HCEC 1CT (cell line): ENCODE measurements at places on chromosomes 4 and X.

- DNase-seq = no peak
Observed at GRCh38 chr4:183342541-183343533, 20.6 kb upstream of the CLDN24 start.

DNA sequence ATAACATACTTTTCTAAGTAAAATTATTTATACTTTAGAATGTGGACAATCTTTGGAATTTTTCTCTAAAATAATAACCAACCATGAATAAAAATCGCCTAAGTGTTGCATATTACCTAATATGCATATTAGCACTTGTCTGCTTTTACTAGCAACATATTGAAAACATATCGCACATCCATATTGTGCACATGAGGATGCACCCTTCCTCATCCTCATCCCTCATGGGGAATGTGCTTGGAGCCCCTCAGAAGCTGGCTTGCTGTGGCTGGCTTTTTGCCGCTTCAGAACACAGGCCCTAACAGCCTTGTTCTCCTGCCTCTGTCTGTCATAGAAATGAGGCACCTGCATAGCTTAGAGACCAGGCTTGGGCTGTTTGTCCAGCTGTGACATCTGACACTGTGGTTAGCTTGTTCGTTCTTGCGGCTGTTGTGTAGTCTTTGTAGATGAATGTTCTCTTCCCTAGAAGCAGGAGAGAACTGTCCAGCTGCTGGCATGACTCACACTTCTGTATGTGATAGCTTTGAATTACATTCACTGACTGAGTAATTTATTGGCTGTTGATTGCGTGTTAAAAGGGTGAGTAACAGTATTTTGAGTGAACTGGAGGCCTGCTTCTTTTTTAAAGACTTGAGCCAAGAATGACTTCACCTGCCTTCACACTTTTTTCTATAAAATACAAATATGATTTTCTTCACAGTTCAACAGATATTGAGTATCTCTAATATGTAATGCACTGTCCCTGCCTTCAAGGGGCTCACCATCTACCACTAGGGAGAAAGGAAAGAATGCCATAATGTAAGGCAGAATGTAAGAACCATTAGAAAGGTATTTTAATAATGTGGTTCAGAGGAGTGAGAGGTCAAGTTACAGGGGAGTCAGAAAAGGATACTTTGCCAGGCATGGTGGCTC, 81.9 kb downstream of the HMGB2 start:
- peak; percentile 96 for DNase-seq

GRCh38 chr4:186633844-186634243, 78.5 kb upstream of the MTNR1A start:
- DNase-seq = no peak

DNA sequence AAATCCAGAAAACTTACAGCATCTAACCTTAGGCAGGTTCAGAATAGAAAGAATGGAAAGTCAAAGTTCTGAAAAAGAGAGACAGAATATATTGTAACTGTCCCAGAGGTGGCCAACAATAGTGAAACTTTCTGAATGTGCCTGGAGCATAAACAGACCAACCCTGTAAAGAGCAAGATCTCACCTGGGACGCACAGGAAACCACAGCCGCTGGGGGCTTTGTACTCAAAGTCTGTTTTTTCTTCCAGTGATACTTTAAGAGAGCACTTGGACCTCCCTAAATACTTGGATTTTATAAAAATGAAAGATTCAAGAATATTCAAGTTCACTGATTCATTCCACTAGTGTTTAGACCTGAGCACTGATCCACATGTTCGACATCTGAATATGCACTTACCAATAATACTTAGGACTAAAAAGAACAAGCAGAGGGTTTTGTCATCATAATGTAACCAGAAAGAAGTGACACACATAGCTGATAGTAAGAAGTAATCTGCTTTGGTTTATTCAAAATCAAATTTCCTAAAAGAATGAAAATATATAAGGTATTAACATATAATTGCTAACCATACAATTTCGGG, 35.3 kb downstream of the ARAP2 start:
- no peak for DNase-seq

DNA sequence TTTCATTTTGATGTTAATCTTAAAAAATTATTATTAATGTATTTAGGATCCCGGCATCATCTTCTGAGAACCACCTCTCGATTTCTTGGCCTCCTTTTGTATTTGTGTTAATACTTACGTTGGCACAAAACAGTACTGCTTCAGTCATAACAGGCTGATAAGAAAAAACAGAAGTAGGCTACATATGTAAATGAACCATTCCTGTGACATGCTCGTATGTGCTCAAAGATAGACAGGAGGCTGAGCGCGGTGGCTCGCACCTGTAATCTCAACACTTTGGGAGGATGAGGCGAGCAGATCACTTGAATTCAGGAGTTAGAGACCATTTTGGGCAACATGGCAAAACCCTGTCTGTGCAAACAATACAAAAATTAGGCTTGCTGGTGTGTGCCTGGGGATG, 109.4 kb upstream of the H2AZ1 start:
- no peak for DNase-seq

- no peak for DNase-seq
Observed at GRCh38 chrX:29071525-29072320, 484.5 kb downstream of the IL1RAPL1 start.

DNA sequence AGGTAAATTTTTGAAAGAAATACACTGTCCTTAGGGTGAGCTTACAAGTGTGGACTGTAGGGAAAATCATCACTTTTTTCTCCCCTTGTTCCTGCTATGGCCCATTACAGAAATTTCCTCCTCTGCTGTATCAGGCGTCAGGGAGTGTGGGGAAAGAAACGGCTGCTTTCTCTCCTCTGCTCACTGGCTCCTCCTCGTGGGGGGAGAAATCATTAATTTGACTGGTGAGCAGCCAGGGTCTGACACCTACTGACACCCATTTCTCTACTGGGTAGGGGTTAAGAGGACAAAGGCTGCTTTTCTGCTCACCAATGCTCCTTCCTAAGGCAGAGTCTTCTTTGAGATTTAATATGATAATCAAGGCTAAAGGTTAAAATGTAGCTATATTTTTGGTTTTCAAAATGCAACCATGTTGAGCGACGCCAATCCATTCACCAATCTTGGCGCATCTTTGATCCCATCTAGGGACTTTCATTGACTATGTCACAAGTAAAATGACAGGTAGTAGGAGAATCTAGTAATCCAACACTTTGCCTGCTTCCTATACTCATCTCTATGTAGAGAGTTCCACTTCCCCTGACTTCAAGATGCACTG, 25.1 kb downstream of the SETD7 start:
- DNase-seq = no peak

DNA sequence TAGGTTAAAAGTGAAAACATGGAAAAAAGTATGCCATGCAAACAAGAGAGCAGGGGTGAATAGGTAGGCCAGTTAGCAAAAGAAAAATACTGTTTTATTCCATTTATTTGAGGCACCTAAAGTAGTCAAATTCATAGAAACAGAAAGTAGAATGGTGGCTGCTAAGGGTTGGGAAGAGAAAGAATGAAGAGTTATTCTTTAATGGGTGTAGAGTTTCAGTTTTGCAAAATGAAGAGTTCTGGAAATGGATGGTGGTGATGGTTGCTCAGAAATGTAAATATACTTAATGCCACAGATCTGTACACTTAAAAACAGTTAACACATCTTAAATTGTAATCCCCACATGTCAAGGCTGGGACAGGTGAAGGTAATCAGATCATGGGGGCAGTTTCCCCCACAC, 29.7 kb downstream of the PARM1 start:
- no peak for DNase-seq

DNA sequence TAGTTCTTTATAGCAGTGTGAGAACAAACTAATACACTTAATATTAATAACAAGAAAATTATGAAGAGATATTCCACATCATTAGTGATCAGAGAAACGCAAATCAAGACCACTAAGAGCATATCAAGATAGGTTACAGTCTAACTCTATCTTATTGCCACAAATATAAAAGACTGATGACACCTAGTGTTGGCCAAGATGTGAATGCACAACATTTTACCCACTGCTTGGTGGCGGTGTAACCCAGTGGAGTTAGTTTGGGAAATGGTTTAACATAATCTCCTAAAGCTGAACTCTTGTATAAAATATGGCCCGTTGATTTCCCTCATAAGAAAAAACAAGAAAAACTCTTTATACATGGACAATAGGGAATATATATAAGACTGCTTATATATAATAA, 92.4 kb downstream of the SLITRK2 start:
- DNase-seq = no peak

- peak; percentile 67 for DNase-seq
Observed at GRCh38 chr4:106541253-106541652, 172.7 kb upstream of the GIMD1 start.

DNA sequence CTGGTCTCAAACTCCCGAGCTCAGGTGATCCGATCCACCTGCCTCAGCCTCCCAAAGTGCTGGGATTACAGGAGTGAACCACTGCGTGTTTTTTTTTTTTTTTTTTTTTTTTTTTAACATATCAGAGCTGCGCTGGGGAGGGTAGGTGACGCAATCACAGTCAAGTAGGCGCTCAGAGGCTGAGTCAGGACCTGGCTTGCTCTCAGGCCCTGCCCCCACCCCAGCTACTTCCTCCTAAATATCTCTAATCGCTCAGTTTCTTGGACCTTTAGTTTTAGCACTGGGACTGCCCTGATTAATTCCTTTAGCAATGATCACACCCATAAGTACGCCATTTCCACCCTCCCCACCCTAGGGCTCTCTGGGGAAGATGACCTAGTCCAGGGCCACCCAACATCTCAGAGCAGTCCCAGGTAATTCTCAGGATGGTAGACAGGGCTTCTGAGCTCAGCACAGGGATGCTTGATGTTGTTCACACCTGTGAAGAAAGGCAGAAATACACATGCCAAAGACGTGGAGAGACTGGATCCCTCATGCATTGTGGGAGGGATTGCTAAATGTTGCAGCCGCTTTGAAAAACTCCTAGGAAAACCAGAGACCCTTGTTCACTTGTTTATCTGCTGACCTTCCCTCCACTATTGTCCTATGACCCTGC, 50.2 kb downstream of the DDX3X start:
- DNase-seq = peak; percentile 82

GRCh38 chr4:167031534-167032156, 202.6 kb downstream of the SPOCK3 start:
- DNase-seq = peak; percentile 35

DNA sequence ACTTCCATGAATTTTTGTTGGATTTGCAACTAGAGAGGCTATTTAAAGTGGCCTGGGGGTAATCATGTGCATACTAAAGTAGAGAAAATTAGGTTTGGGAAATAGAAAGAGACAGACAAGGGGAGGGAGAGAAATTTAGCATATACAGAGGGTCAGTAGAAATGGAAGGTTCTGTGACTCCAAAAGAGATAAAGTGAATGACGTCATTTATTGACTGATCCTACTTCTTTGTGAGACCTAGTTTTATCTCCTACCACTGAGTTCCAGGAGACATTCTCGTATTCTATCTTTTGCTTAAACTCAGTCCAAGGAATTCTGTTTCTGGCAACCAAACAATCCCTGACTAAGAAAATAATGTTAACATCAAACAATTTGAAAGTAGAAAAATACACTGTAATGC, 42.4 kb upstream of the FREM3 start:
- DNase-seq = no peak

DNA sequence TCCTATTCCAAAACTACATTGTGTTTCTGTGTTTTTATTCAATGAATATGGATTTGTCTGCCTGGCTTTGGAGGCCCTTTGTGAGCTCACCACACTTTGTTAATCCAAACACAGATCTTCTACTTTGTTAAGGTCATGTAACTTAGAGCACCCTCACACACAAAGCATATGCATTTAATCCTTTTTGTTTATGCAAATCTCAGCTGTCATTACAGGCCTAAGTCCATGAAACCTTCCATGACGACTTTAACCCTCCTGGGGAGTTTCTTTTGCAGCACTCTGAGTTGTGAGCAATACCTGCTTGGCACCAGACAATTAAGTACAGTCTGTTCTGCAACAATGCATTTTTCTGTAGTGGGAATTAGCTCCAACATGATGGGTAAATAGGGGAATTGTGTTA, 14.9 kb downstream of the CCSER1 start:
- DNase-seq = no peak

- peak; percentile 90 for DNase-seq
Observed at GRCh38 chr4:168408620-168409019, 71.7 kb downstream of the DDX60L start.

GRCh38 chr4:26542991-26543390, 40.9 kb upstream of the TBC1D19 start:
- DNase-seq = no peak

DNA sequence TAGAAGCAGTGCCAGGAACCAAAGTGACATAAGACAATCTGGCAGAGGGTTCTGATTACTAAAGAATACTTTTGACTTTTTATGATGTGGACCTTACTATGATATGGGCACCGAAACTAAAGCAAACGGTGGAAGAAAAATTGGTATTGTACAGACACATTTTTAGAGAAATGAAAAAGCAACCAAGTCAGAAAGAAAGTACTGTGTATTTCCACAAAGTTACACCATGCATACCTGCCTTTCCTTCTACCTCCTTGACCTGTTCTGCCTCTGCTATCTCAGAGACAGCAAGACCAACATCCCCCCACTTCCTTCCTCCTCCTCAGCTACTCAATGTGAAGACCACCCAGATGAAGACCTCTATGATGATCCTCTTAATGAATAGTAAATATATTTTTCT, 88.3 kb downstream of the HUWE1 start:
- DNase-seq = no peak

DNA sequence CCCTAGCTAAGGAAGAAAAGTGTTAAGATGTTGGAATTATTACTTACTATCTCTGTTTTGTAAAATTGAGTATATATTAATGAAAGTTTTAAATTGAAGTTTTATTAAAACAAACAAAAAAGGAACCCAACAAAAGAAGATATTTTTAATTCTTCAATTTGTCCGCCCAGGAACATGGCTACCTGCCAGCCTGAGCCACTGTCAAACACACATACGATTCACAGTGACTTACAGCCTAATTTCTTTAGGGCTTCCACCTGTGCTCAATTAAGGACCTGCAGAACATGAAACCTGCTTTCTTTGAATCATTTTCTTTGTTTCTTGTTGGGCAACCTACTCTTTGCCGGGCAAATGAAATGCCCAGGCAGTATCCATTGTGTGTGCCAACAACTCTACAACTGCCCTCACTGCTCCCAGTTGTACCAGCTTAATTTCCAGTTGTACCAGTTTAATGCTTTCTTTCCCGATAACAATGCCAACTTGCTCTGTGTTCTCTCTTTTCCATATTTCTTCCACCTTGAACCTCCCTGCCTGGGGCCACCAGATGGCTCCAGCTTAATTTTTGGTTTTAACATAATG, 181.7 kb downstream of the GBA3 start:
- DNase-seq = no peak

- DNase-seq = no peak
Observed at GRCh38 chrX:132491191-132491590, 2.4 kb upstream of the MBNL3 start.

DNA sequence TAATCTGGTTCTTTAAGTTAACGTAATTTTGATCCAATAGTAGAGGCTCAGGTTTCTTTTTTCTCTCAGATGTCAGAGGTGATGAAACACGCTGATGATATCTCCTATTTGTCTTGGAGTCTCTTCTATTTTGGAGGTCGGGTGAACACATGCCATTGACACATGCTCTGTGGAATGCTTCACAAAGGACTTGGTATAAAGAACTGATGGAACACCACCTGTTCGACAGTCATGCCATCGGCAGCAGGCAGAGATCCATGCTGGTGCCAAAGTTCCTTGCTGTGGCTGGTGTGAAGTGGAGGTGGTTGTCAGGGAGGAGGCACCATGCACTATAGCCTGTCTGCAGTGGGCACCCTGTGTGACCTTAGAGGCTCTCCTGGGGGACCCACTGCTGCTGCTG, 94.9 kb downstream of the ATP8A1 start:
- no peak for DNase-seq

GRCh38 chr4:76016393-76016792, 6.9 kb downstream of the CXCL10 start:
- DNase-seq = no peak
